Activated CD8-positive, alpha-beta memory T cell treated with anti-CD3 and anti-CD28 coated beads, Interleukin-2, amount 10 ng/mL, durations not matched to agents 7 days and 5 days (primary cell): ENCODE measurements at places on chromosomes 7 and 10. TPM values are rescaled to one million over a fixed set of nuclear protein-coding genes. Genes with fewer than 3 reads are reported as not detected.

Gene GPR85
- total RNA-seq, result not detected

Gene PAOX
- total RNA-seq, result 6.0 TPM

Gene TMEM229A
- total RNA-seq, result not detected

Gene C7orf33
- not detected for total RNA-seq

Gene CRYGN
- total RNA-seq, result not detected

Gene WNT8B
- 0.41 TPM for total RNA-seq

Gene SEC23IP
- total RNA-seq, result 72.8 TPM

Gene TMUB1
- total RNA-seq, result 83.1 TPM

Gene SPDYE1
- total RNA-seq, result not detected

Gene DNAJC12
- 40.8 TPM for total RNA-seq

Gene SYT15B
- 0.26 TPM for total RNA-seq

Gene ACTR3C
- total RNA-seq, result 4.8 TPM

Gene CYP2C8
- total RNA-seq, result not detected

Gene SRRM3
- 0.09 TPM for total RNA-seq

Gene FAM25C
- total RNA-seq, result not detected

Gene LIPK
- not detected for total RNA-seq
